ENCODE measurements at places on chromosomes 11 and 22.

GRCh38 chr11:103494491-103494890 is 385.3 kb downstream of the DYNC2H1 start:
- DNase-seq, result no peak

- DNase-seq, result no peak
Observed at GRCh38 chr11:1348146-1348795, 38.8 kb upstream of the TOLLIP start.

DNA sequence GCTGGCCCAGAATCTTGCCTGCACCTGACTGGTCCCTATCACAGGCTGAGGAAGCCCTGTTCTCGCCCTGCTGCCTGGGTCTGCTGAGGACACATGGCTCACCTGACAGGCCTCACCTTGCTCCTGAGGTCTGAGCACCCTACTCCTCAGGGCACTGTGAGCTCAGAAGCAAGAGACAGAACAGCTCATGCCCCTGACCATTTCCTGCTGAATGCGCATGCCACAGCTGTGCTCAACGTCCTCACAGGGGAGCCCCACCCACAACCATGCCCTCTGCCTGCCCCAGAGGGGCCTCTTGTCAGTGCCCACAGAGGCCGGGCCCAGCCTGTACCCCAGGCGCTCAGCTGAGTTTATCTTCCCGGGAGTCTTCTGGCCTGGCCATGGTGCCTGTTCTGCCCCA is 2.8 kb upstream of the TSPO start:
- DNase-seq, result no peak

DNA sequence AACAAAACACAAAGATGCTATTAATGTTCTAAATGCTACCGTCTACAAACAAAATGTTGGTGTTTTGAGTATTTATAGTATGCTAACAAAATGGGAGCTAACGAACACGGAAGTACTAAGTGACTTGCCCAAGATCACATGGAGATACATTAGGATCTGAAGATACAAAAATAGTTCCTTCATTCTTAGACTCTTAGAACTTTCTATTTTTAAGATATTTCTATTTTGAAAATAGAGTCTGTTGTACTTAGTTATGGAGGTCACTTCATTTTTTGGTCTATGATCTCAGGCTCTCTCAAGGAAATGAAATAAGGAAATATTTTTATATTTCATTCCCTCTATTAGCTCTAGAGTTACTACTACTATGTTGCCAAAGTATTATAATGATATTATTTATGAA is 64.2 kb downstream of the APOL5 start:
- no peak for DNase-seq

- no peak for DNase-seq
Observed at GRCh38 chr22:23064381-23065068, 5.8 kb upstream of the GNAZ start.

- DNase-seq, result no peak
Observed at GRCh38 chr11:126791991-126792390, 208.6 kb downstream of the KIRREL3 start.

GRCh38 chr22:23744001-23744400 is 6.9 kb downstream of the ZNF70 start:
- DNase-seq, result no peak

- no peak for DNase-seq
Observed at GRCh38 chr22:44793106-44793505, 40.7 kb downstream of the ARHGAP8 start.

Measured in neural crest cell (in vitro differentiated cells).